A673 (cell line): ENCODE measurements at places on chromosomes 16 and 17.

GRCh38 chr17:40564195-40564882 lies 933 bp downstream of the CCR7 start:
- DNase-seq, result no peak

- DNase-seq, result no peak
Measured at GRCh38 chr17:37174205-37174604, 201.6 kb upstream of the C17orf78 start.

DNA sequence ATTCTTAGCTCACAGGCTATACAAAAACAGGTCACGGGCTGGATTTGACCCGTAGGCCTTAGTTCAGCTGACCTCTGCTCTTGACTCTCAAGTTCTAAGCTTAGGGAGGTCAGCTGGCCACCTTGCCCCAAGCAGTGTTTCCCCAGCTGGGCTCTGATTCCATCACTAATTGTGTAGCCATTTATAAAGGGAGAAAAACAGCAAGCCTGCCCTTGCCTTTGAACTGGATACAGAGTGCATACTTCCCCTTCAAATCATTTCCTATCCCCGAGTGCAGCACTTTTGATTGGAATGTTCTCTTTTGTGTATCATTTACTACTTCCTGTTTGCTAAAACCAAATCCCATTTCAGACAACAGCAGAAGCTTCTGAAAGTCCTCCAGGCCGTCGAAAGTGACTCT lies 153.6 kb downstream of the KATNIP start:
- peak; percentile 68 for DNase-seq

DNA sequence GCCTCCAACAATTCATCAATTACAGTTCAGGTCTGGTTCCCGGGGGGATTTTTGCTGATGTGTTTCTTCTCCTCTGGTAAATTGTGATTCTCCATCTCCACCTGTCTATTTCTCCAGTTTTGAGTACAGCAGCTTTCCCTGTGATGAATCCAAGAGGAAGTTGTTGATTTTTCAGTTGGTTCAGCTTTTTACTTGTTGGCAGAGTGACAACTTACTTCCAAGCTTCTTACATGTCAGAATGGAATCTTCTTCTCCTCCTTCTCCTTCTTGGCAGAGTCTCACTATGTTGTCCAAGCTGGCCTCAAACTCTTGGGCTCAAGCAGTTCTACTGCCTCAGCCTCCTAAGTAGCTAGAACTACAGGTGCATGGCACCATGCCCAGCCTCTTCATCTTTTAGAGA lies 33.4 kb upstream of the TMEM92 start:
- no peak for DNase-seq

DNA sequence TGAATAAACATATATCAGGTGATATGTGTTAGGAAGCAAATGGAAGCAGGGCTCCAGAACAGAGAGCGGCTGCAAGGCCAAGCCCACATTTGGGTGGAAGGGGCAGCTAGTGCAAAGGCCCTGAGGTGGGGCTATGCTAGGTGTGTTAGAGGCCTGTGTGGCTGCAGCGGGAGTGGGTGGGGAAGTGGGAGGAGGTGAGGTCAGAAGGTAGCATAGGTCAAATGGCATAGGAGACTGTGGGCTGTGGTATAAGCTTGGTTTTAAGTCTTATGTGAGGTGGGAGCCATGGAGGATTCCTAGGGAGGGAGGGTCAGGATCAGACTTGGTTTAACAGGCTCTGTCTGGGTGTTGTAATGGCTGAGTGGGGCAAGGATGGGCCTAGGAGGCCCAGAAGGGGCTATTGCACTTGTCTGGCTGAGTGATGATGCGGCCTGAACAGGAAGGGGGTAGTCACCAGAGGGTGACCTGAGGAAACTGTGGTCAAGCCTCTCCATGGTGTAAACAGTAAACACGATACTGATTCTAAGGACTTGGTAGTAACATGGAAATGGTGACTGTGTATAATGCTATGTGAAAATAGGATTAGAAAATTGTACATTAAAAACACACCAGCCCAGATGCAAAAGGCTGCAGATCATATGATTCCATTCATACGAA lies 31.1 kb downstream of the RAI1 start:
- DNase-seq, result no peak

DNA sequence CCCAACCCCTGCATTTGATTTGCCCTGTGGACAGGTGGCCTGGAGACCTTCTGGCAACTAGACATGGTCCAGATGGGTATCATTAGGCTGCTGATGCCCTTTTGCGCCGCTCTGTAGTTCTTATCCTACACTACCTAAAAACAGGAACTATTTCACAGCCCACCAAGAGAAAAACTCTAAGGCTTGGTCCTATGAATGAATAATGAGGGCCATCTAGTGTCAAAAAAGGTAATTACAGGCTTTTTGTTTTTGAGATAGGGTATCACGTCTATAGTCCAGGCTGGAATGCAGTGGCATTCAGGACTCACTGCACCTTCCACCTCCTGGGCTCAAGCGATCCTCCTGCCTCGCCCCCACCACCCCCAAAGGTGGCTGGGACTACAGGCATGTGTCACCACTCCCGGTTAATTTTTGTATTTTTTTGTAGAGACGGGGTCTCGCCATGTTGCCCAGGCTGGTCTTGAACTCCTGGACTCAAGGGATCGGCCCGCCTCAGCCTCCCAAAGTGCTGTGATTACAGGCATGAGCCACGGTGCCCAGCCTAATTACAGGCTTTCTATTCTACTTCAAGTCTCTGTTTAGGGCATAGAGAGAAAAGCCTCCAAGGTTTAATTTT lies 20.9 kb downstream of the COIL start:
- DNase-seq, result peak; percentile 84

- DNase-seq, result no peak
Measured at GRCh38 chr16:27906883-27907282, 156.6 kb downstream of the GSG1L start.
